Activated CD8-positive, alpha-beta memory T cell treated with anti-CD3 and anti-CD28 coated beads for 1 hour (primary cell): ENCODE measurements at places on chromosomes 2 and 18.

DNA sequence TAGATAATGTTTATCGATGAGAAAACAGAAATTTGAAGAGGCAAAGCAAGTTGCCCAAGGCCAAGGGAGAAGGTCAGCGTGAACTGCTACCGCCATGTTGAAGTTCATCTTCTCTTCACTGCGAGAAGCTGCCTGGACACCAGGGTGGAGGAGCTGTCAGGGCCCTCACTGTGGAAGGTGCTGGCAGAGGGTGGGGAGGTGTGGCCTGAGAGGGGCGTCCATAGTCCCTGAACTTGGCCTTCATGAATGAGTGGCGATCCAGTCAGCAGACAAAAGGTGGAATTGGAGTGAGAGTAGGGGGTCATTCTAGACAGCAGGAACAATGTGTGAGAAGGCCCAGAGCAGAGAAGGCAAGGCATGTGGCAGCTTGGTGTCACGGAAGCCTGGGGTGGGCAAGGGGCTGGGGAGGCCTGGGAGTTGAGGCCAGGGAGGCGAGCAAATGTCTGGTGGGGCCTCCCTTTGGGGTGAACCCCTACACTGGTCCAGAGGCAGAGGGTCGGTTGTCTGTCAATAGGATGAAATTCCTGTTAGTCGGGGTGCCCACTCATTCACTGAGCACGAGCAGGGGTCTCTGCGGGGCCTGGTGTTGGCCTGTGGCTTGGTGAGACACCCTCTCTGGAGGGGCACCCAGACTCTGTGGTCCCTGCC lies 33.3 kb upstream of the KCNF1 start:
- no peak for DNase-seq

DNA sequence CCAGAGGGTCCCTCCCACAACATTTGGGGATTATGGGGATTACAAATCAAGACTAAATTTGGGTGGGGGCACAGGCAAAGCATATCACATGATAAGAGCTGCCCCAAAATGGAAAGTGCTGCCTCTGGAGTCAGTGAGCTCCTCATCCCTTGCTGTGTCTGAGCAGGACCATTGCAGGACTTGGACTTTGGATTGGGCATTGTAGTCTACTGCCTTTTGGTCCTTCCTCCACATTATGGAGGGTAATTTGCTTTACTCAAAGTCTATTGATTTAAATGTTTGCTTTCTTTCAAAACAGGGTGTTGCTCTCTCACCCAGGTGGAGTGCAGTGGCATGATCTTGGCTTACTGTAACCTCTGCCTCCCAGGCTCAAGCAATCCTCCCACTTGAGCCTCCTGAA lies 106.8 kb upstream of the LDAH start:
- no peak for DNase-seq

DNA sequence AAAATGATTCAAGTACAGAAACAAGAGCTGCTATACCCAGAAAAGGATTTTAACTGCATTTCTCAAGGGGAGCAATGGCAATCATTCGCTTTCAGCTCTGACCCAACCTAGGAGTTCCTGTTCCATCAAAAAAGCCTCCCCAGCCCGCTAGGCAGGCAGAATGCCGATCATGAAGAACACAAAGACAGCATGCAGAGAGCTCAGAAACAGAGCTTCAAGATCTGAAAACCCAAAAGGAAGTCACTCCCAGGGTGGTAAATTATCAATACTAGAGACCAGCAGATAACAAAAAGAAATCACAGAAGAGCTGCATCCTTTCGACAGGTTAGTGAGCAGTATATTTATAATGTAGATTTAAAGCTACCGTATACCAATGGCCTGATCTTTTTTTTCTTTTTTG lies 84.8 kb upstream of the CRIM1 start:
- no peak for DNase-seq

DNA sequence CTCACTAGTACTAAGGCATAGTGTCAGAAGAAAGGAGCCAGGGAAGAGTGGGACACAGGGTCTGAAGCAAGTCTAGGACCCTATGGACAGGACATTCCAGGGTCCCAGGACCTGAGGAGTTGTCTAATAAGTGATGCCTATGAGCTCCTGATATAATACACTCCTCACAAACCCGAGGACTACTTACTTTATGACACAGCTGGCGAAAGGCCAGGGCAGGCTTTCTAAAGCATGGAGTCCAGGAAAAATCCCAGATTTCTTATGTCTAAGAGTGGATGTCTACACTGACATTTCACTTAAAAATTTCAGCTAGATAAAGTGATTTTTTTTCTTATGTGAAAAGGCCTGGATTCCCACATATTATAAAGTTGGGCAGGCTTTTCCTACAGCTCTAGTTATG lies 502.2 kb upstream of the SETBP1 start:
- DNase-seq, result no peak

DNA sequence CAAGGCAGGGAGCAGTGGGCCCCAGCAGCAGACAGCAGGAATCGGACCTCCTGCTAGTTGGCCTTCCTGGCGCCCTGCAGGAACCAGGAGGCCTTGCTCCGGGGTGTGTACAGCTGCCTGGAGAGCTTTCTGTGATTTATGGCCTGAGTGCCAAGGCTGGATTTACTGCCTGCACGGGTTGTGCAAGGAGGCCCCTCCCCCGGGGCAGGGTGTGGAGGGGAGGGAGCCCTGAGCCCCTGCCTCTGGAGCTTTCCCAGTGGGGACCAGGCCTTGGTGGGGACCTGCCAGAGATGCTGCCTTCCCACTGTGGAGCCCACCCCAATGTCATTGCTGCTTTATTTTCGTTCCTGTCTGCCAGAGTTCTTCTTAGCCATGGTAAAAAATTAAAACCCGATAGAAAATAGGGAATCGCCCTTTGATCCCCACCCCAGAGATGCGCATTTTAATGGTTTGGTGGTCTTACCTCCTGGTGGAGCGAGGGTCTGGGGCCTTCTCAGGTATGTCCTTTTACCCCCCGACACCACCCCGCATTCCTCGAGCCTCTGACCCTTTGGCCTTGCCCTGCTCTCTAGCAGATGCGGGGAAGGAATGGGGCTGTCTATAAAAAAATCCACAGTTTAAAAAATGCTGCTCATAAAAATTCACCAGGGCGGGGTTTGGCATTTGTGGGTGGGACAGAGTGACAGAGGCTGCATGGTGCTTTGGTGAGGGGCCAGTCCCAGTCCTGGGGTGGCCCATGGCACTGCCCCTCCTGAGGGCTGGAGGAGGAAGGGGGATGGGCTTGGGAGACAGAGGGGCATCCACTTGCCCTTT lies 6.9 kb upstream of the RALB start:
- DNase-seq, result no peak

GRCh38 chr2:39922679-39923405 lies 143.8 kb upstream of the THUMPD2 start:
- no peak for DNase-seq
